Activated naive CD4-positive, alpha-beta T cell treated with Interleukin-2 at 50 U/mL for 16 hours (primary cell): ENCODE measurements at places on chromosomes 3 and 15.

DNA sequence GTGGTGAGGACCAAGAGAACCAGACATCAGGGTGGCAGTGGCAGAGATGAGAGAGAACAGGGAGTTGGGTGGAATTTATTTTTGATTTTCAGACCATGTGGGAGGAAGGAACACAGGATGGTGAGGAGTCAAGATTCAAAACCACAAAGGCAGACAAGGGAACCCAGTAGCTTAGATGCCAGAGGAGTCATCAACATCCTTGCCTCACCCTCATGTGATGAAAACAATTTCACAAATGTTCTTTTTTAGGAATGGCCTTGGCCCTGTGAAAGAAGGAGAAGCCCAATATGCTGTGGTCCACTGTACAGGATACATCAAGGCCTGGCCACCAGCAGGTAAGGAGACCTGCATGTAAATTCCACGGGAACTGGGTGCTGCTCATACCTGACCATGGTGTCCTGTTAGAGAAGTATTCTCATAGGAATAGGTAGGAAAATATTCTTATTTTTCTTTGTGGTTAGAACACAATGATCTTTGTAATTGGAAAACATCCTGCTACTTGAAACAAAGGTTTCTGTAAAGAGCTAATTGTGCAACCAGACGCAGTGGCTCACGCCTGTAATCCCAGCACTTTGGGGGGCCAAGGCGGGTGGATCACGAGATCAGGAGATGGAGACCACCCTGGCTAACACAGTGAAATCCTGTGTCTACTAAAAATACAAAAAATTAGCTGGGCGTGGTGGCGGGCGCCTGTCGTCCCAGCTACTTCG lies 110.0 kb downstream of the ARNT2 start:
- DNase-seq = no peak

DNA sequence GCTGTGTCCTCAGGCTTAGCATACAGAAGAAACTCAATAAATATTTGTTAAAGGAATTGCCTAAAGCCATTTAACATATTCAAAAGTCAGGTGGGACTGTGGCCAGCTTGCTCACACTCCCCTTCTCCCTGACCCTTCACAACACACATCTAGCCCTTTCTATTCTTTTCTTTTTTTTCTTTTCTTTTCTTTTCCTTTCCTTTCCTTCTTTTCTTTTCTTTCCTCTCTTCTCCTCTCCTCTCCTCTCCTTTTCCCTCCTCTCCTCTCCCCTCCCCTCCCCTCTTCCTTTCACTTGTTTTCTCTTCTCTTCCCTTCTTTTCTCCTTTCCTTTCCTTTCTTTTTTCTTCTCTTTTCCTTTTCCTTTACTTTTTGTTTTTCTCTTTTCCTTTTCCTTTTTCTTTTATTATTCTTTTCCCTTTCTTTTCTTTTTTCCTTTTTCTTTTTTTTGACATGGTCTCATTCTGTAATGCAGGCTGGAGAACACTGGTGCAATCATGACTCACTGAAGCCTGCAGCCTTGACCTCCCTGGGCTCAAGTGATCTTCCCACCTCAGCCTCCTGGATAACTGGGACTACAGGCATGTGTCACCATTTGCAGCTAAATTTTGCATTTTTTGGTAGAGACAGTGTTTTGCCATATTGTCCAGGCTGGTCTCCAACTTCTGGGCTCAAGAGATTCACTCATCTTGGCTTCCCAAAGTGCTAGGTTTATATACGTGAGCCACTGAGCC lies 377.8 kb downstream of the GRM7 start:
- DNase-seq = no peak

- DNase-seq = no peak
These were observed 239.5 kb downstream of the CACNA2D3 start for GRCh38 chr3:54361746-54362283.

- no peak for DNase-seq
These were observed 158.2 kb downstream of the NTRK3 start for GRCh38 chr15:88098361-88098760.

GRCh38 chr3:188244395-188244861 lies 90.5 kb downstream of the LPP start:
- no peak for DNase-seq

DNA sequence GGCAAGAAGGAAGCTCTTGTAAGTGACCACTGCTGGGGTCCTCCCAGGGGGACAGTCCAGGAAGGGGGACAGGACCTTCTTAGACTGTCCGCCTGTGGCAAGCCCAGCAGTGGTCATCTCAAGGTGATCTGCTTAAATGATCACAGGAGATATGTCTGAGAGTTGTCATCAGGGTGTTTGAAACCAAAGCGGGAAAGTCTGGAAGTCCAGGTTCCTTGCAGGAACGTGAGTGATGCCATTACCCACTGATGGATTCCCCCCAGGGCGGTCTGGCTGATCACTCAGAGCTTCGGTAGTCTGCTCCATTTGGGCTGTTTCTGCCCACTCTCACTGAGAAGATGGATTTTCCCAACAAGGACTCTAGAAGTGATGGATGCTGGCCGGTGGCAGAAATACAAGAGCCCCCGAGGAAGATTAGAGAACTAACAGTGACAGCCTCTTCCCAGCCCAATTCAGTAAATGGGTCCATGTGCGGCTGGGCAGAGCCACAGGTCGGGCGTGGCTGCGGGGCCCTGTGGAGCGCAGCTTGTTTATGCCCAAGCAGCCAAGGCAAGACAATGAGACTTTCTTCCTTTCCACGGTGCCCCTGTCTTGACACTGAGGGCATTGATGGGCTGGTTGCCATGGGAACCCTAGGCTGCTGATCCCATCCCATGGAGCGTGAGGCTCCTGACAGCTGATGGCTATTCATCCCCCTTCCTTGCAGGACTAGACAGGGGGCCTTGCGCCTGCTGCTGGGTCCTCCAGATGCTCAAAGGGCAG lies 9.5 kb downstream of the PCSK6 start:
- no peak for DNase-seq

- DNase-seq = no peak
These were observed 49.0 kb upstream of the DCLK3 start for GRCh38 chr3:36813305-36813704.

DNA sequence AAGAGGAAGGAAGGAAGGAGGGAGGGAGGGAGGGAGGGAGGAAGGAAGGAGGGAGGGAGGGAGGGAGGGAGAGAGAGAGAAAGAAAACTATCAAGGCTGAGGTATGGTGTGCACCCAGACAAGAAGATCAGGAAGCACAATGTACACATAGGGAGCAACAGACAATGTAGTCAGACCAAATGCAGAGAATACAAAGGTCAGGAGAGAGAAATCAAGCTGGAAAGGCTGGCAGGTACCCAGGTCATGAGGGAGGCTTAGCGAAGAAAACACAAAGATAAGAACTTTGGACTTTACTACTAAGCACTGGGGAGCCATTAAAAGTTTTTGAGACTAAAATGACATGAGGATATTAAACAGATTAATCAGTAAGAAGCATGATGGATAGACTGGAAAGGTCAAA lies 176.0 kb upstream of the TMCO5A start:
- no peak for DNase-seq

GRCh38 chr15:39555885-39556284 lies 25.0 kb upstream of the THBS1 start:
- DNase-seq = no peak

DNA sequence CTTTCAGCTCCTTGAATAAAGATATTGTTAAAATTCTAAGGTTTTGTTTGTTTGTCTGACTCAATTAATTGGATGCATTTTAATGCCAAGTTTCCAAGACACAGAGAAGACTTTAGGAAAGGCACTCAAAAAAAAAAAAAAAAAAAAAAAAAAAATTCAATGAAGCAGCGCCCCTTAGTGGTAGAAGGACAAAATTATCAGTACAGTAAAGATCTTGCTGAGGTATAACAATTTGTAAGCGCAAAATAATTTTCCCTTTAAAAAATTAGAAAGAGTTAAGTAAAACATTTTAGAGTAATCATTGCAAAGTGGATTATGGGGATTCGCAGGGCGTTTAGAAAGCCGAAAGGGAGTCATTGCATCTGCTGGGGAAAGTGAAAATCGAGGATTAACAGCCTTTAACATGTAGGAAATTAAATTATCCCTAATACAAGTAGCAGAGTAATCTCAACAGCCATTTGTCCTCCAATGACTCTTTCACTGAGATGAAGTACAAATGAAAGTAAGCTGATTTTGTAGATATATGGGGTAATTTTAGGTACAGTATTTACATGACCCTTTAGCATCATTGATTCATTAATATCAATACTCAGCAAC lies 5.8 kb upstream of the DIS3L start:
- DNase-seq = no peak

DNA sequence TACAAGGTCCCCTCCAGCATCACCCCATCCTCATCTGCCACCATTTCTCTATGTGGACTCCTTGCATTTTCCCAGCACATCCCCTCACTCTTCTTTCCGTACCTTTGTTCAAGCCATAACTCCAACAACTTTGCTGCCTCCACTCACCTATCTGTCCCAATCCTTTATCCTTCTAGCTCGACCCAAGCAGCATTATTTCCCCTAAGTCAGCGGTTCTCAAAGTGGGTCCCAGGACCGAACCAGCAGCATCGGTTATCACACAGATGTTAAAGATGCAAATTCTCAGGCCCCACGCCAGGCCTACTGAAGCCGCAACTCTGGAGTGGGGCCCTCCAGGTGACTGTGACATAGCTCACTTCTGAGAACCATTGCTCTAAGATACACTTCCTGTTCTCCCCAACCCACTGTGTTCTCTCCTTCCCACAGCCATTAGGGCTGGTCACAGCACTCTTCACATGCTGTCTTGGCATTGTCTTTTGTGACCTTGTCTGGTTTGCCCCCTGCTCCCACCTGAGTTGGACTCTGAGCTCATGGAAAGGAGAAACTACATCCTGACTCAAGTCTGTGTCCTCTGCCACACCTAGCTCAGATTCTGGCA lies 56.2 kb downstream of the AAGAB start:
- no peak for DNase-seq

DNA sequence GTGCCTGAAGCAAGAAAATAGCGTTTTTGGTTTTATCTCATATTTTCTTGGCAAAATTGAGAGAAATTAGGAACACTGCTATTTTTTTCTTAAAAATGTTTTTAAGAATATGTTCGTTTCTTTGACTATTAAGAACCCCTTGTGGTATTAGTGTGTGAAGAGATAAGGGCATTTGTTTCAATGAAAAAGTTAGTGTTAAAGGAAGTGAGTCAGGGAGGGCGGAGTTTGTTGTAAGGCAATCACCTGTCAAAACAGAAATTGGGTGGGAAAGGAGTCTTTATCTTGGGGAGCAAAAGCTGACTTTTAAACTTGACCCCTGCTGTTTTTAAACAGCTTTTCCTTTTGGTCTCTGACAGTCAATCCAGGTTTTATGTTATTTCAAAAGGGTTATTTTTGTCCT lies 4.2 kb downstream of the RAP2B start:
- DNase-seq = peak; percentile 15

DNA sequence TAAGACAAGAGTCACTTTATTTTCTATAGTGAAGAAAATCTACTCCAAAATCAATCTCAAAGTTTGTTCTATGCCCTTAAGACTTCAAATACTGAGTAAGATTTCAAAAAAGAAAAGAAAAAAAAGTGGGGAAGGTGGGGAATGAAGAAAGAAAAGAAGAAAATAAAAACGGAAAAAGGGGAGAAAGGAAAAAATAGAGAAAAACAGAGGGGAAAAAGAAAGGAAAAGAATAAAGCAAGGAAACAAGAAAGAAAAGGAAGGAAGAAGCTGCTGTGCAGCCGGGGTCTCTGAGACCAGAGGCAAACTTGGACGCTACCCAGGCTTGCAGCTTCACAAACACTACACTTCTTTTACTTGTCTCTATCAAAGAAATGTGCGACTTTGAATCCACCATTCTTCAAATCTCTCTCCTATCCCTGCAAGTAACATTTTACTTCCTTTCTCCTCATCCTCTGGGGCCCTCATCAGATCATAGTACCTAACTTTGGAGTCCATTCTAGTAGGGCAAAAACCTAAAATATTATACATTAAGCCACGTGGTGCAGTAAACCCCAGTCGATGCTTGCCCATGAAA lies 279.8 kb downstream of the FOXP1 start:
- no peak for DNase-seq

GRCh38 chr3:132034097-132034485 lies 723 bp downstream of the CPNE4 start:
- DNase-seq = no peak

DNA sequence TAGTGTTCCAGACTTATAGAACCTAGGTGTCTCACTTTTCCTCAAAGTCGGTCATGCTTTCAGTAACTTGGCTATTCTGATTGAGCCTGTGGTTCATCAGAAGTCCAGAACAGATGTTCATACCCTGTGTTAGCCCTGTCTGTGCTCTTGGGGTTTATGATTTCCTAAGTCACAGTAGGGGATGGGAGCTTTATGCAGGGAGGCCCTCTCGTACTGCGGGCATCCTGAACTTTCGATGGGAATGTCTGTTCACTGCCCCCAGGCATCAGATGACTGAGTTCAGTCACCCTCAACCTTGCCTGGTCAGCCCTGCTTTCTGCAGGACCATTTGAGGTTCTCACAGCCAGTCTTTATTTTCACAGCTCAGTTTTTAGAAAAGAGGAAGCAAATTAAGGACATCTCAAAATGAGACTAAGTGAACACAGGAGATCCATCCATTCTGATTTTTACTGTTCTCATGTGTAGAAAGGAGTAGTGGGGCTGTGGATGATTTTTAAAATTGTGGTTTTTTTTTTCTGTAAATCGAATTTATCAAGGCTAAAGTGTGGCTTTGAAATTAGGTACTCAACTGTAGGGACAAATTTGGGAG lies 71.3 kb downstream of the CMTM8 start:
- no peak for DNase-seq

DNA sequence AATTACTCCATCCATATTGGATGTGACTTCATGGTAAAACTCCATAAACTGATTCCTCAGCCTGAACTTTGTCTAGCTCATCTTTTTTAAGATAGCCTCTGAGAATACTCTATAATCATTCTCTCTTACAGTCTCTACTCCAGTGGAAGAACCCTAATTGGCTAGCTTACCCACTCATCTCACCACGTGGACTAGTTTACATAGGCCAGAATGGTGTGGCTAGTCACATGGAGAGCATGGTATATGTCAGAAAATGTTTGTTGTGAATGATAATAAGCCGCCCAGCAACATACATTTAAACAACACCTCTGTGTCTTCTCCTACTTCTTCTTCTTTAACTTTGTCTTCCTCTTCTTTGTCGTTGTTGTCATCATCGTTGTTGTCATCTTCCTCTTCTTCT lies 389.2 kb upstream of the LRRC3B start:
- DNase-seq = no peak

DNA sequence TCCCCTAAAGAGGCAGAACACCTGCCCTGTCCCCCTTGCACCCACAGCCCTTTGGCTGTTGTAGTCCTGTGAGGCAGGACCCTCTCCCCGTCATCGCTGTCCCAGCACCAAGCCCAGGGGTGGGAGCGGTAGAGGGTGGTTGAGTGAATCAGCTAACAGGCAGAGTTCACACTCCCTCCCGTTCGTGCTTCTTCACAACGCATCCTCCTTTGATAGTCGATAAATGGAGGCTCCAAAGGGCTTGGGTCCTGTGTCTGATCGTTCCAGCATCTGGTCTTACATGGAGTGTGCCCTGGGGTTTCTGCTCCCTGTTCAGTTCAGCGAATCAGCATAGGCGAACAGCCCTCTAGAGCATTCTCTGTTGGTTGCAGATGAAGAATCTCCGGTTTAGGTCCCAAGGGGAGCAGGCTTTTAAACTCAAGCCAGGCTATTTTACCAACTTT lies 820 bp upstream of the HMCES start:
- no peak for DNase-seq
